ENCODE measurements at places on chromosomes 12 and 14. TPM values are rescaled to one million over a fixed set of nuclear protein-coding genes. Genes with fewer than 3 reads are reported as not detected.

DNA sequence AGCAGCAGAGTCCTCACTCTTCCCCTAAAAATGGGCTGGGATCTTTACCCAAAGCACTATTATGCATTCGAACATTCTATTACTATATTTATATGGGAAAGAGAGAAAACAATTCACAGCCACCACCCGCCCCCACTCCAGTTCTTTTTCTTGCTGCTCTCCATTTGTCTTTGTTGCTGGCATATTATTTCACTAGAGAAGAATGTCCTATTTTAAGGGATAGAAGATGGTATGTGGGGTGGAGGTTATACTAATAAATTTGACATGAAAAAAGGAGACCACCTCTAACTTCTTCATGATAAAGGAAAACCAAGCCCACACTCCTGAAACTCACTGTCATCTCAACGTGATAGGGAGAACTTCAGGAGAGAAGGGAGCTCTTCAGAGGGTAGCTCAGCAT, 28.5 kb upstream of the NTF3 start:
- no peak for DNase-seq

DNA sequence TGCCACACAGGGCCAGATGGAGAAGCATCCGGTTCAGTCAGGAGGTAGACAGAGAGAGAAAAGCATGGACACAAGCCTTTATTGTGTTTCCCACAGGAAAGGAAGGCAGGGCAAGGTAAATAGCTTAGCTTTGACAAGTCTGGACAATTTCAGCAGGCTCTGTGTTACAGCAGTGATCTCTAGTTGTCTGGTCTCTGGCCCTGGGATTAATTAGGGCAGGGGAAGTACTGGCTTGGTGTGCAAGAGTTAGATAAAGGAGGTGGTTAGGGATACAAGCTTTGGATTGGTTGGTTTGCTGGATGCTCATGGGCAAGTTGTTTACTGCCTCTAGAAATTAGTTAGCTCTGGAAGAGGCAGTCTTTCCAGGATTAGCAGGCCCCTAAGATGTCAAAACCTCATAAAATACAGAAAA, 15.1 kb upstream of the NGDN start:
- DNase-seq = no peak

- no peak for DNase-seq
Measured at GRCh38 chr12:67813456-67813904, 164.9 kb downstream of the DYRK2 start.

Gene GPR135
- 1.6 TPM for total RNA-seq

GRCh38 chr12:126873701-126874100, 1393.3 kb upstream of the TMEM132C start:
- no peak for DNase-seq

Gene RARG
- total RNA-seq = 59.7 TPM

Gene ETV6
- total RNA-seq = 34.2 TPM

- DNase-seq = no peak
Measured at GRCh38 chr12:112843287-112843686, 51.7 kb downstream of the RPH3A start.

Gene PLEKHG7
- total RNA-seq = not detected

GRCh38 chr14:87231336-87232026, 761.5 kb downstream of the GALC start:
- no peak for DNase-seq

DNA sequence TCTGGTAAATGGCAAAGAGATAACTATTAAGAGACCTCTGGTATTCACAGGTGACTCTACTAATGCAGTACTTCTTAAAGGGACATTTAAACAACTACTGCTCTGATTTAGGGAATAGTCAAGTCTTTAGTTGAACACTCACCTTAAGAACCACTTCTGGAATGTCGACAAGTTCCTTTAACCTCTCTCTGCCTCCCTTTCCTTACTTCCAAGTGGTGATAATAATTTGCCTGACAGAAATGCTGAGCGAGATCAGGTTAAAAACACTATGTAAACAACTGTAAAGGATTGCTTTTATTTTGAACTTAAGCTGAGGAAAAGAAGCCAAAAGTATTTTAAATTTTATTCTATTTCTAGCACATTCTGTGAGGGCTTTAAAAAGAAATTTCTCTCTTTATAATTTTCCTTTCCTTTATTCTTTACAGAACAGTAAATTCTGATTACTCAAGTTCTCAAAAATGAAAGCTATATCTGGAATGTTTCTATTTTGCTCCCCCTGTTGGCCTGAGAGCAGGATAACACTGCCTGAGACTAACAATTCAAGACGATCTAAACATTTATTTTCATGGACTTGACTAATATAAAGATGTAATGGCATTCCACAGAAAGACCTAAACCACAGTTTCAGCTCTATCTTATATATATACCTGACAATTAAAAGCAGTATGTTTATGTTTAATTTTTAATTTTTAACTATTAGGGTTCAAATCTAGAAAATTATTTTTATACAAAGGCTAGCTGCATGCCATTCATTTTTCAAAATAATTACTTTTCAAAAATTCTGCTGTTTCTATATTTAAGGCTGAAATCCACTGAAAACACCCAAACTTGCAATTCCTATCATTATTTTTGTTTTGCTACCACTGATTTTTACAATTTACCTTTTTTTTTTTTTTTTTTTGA, 29.2 kb downstream of the ZCCHC8 start:
- peak; percentile 53 for DNase-seq

- no peak for DNase-seq
Measured at GRCh38 chr12:125408718-125409117, 343.5 kb downstream of the AACS start.

Gene MOK
- 1.4 TPM for total RNA-seq

DNA sequence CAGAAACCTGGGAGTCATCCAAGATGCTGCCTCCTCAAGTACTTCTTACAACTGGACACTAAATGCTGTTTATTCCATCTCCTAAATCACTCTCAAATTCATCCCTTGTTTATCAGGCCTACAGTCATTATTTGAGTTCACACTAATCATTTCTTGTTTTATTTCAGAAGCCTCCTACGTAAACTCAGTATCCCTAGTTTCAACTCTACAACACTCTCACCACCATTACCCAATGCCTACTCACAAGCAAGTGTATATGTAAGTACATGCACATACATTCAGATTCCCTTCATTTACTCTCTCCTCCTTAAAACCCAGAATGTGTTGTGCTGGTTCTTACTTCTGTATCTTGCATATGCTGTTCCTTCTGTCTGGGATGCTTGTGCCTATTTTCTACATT, 43.0 kb downstream of the DDHD1 start:
- no peak for DNase-seq

Gene DPPA3
- total RNA-seq = not detected

Gene RTN1
- total RNA-seq = not detected

Gene CFAP54
- 0.40 TPM for total RNA-seq

Gene SOX5
- total RNA-seq = not detected

GRCh38 chr14:81363746-81364378, 36.3 kb downstream of the STON2 start:
- no peak for DNase-seq

Gene TRPV4
- not detected for total RNA-seq

DNA sequence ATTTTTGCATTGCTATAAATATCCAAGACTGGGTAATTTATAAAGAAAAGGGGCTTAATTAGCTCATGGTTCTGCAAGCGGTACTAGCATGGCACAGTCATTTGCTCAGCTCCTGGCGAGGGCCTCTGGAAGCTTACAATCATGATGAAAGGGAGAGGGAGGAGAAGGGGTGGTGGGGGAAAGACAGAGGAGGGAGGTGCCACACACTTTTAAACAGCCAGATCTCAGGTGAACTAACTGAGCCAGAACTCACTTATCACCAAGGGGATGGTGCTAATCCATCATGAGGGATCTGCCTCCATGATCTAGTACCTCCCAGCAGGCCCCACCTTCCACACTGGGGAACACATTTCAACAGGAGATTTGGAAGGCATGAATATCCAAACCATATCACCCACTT, 476.3 kb downstream of the PCNX1 start:
- no peak for DNase-seq

DNA sequence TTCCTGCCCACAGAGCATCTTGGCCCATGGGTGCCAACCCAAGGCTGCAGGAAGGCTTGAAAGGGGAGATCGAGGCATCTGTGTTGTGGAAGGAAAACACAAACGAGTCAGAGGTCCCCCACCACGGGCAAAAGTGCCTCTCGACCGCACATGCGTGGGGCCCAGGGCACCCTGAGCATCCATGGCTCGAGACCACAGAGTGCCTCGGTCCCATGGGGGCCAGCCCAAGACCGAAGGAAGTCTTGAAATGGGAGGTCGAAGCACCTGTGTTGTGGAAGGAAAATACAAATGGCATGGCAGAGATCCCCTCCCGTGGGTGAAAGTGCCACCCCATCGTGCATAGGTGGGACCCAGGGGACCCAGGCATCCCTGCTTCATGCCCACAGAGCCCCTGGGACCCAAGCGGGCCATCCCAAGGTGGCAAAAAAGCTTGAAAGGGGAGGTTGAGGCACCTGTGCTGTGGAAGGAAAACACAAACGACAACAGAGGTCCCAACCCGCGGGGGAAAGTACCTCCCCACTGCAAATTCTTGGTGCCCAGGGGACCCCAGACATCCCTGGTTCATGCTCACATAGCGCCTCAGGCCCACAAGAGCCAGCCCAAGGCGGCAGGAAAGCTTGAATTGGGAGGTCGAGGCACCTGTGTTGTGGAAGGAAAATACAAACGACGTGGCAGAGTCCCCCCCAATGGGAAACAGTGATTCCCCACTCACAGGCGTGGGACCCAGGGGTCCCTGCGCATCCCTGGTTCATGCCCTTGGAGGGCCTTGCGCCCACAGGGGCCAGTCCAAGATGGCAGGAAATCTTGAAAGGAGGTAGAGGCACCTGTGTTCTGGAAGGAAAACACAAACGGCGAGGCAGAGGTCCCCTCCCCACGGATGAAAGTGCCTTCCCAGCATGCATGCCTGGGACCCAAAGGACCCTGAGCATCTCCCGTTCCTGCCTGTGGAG, 373.0 kb downstream of the ALG10 start:
- no peak for DNase-seq

DNA sequence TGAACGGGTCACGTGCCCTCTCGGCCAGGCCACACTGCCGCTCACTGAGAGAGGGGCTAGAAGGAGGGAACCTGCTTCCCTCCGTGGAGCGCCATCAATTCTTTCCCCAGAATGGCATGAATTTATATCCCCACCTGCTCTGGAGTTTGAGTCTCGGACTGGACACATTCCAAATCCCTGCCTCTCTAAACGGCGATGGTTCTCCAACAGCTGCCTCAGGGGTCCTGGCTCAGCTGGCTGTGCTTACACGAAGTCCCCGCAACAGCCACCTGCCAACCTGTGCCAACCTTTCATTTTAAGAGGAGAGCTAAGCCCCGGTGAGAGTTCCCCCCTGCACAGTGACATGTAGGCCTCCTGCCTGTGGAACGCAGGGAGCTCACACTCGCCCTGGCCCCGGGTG, 73.2 kb downstream of the RIMBP2 start:
- no peak for DNase-seq

GRCh38 chr12:67599691-67600090, 48.9 kb upstream of the DYRK2 start:
- DNase-seq = no peak

- DNase-seq = no peak
Measured at GRCh38 chr12:21713133-21713532, 55.5 kb upstream of the LDHB start.

GRCh38 chr14:63878792-63879191, 26.0 kb downstream of the SYNE2 start:
- DNase-seq = no peak

Gene MSRB3
- total RNA-seq = not detected

Gene RBP5
- total RNA-seq = not detected
